ENCODE measurements at places on chromosomes 5 and 9.

GRCh38 chr9:5510360-5510931, at the start of gene PDCD1LG2:
Gene PDCD1LG2 (plus strand): TSS chr9:5510531. CDS start chr9:5522547, 12,016 bp downstream.
- peak; percentile 66 for DNase-seq

DNA sequence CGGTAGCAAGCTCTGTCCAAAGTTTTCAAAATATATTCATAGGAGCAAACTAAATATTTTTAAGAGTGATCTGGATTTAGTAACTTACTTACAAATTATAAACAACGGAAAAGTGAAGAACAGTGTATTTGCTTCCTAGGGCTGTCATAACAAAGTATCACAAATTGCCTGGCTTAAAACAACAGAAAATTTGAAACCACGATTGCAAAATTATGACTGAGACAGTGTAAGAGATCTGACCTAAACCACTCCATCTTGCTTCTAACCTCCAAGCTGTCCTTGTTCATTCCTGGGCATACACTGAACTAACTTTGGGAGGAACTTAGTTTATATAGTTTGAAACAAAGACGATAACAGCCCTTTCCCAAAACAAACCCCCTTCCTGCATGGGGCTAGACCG, 202.0 kb upstream of the CDH6 start:
- DNase-seq, result no peak

DNA sequence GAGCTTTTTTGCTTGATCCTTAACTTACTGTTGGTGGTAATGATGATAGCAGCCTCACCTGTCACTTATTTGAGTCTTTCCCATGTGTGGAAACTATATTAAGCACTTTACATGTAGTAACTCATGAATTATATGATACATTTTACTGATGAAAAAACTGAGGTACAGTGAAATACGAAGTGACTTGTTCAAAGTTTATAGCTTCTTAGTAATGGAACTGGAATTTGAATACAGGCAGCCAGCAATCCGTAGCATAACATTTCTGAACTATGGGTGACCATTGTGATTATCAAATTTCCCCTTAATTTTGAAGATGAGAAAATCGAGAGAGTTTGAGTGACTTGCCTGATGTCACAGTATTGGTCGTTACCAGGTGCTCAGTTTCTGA, 17.3 kb downstream of the SCAMP1 start:
- no peak for DNase-seq

DNA sequence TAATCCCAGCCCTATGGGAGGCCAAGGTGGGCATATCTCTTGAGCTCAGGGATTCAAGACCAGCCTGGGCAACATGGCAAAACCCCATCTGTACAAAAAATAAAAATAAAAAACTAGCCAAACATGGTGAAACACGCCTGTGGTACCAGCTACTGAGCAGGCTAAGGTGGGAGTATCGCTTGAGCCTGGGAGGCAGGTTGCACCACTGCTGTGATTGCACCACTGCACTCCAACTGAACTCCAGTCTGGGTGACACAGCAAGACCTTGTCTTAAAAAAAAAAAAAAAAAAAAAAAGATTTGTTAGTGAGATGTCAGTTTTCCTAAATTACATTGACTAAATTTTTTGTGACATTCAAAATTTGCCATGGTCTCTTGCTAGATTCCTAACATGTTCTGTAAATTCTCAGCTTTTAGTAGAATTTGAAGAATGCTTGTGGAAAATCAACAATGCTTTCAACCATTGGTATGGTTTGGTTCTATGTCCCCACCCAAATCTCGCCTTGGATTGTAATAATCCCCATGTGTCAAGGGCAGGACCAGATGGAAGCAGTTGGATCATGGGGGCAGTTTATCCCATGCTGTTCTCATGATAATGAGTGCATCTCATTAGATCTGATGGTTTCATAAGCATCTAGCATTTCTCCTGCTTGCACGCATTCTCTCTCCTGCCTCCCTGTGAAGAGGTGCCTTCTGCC, 236.1 kb downstream of the ARRDC3 start:
- no peak for DNase-seq
